CD8-positive, alpha-beta memory T cell (primary cell): ENCODE measurements at places on chromosomes 16 and 17.

GRCh38 chr16:81758376-81758775 lies 20.7 kb upstream of the PLCG2 start:
- no peak for DNase-seq

DNA sequence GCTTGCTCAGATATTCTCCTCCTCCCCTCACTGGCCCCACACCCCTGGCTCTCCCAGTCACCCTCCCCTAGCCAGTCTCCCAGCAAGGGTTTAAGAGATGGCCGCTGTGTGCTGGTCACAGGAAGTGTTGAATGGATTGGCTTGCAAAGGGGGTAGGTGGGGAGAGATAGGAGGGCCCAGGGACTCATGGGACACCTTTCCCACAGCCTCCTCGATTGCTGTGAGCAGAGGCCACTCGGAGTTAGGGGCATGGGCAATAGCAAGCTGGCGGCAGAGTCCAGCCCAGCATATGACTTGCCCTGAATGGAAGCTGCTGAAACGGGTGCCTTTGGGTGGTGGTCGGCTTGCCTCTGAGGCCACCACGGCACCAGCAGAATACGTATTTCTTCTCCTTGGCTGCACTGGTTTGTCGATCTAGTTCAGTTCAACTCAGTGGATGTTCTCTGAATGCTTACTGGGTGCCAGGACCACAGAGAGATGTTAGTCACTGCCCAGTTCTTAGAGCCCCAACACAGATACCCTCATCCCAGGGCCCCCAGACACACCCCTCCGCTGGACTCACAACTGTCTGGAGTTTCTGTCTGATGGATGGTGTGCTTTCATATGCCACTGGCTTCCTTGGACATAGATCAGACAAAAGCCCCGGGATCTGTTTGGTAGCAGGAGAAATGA lies 6.0 kb downstream of the WFIKKN2 start:
- no peak for DNase-seq

DNA sequence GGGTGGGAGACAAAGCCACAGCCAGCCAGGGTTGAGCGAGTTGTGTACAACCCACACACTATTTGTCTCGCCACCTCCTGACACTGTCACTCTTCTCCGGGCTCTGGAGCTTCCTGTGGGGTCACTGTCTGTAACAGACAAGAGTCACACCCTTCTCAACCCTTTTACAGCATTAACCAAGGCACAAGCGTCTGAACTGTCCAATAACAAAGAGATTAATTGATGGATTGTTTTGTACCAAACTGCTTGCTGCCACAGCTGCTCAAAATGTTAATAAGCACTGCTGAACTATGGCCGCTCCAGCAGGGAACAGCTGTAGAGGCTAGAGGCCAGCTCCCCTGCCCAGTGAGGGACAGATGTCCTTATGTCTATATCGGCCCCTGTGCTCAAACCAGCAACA lies 25.2 kb upstream of the HYDIN start:
- no peak for DNase-seq

- DNase-seq, result no peak
Observed at GRCh38 chr16:2898831-2899563, 12.7 kb upstream of the FLYWCH1 start.

- DNase-seq, result no peak
Observed at GRCh38 chr17:1412185-1413110, 12.4 kb upstream of the YWHAE start.

DNA sequence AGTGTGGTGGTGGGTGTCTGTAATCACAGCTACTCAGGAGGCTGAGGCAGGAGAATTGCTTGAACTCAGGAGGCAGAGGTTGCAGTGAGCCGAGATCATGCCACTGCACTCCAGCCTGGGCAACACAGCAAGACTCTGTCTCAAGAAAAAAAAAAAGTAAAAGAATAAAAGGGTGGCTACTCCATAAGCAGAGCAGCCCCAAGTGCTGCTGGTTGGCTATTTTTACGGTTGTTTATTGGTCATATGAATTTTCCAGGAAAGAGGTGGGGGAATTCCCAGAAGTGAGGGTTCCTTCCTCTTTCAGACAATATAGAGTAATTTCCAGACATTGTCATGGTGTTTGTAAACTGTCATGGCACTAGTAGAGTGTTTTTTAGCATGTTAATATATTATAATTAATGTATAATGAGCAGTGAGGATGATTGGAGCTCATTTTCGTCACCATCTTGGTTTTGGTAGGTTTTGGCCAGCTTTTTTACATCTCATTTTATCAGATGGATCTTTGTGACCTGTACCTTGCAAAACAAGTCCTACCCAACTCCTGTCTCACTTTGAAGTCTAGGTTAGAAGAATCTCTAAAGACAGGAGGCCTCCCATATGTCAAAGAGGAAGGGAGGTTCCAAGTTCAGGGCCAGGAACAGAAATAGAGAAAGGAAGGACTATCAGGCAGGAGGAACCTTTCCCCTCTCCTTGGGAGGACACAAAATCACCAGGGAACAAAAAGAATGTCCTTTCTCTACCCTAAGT lies 39.1 kb downstream of the HOXB1 start:
- DNase-seq, result no peak

DNA sequence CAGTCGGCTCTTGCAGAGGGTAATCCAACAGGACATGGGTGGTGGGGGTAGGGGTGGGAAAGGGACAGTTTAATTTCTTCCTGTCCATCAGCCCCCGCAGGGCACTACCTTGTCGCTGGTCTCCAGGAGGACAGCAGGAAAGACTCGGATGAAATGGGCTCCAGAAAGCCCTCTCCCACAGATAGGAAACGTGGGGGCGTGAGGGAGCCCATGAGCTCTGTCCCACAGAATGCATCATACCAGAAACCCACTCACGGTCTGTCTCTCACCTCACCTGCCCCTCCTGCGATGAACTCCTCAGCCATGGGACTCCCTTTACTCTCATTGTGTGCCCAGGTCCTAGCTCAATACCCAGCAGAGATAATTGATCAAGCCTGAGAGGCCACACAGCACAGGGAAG lies 240.1 kb downstream of the GSG1L start:
- DNase-seq, result no peak

DNA sequence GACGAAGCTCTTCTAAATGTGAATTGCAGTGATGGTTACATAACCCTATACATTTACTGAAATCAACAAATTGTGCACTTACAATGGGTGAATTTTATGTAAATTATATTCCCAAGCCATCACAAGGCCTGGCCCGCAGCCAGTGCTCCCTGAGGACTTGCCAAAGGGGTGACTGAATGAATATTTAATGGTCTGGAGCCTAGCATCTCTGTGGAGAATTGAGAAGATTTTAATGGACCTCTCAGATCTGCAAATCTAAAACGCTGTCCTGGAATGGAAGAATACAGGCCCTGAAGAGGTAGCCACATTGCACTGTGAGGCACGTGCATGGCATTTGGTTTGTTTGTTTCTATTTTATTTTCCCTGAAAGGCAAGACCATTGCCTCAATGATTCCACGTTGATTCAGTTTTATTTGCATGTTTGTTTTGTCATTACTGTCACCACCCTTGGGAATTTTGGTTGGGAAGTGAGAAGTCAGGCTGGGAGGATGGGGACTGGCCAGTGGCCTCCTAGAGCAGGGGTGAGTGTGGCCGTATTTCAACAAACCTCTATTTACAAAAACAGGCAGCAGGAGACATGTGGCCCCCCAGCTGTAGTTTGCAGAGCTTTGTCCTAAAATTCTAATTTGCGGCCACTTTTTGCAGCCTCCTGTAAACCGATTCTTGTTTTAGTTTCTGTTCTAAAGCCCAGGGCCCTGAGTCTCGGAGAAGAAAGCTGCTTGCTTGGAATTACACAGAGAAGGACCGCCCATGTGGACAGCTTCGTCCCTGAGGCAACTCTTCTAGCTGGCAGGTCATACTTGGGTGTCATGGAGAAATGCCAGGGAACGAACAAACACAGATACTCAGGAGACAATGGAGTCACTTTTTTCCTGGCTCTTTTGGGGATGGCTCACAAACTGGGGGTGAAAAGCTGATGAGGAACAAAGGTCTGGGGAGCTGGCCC lies 40.5 kb upstream of the GCSH start:
- no peak for DNase-seq

DNA sequence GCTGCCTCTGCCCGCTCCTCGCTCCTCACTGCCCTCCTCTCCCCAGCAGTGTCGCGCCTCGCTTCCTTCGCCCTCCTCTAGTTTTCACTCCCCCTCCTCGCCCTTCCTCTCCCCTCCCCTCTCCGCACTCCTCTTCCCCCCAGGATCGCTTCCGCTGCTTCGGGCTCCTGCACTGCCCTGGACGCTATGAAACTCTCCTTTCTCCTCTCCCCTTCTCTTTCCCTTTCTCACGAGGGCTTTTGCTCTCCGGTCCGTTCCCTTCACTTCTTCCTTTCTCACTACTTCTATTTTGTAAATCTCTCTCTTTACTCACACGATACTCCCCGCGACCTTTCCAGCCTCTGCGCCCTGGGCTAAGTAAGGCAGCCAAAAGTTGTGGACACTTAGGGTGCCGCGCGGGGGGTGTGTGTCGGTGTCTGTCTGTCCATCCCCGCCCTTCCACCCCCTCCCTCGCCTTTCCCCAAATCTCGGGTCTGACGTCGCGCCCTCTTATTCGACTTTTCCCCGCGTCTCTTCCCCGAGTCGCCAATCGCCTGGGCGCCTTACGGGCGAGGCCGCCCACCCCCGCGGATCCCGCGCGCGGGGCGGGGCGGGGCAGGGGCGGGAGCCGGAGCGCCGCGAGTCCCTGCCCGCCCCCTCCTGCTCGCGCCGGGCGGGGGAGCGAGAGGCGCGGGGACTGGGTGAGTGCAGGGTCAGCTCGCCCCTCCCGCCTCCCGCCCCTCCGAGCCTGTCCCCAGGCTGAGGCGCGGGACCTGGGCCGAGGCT lies at the start of gene IRX3:
Gene IRX3 (minus strand): TSS at position 422 of the 765 bp plus-strand sequence. CDS start 737 bp downstream, outside the sequence.
- no peak for DNase-seq

DNA sequence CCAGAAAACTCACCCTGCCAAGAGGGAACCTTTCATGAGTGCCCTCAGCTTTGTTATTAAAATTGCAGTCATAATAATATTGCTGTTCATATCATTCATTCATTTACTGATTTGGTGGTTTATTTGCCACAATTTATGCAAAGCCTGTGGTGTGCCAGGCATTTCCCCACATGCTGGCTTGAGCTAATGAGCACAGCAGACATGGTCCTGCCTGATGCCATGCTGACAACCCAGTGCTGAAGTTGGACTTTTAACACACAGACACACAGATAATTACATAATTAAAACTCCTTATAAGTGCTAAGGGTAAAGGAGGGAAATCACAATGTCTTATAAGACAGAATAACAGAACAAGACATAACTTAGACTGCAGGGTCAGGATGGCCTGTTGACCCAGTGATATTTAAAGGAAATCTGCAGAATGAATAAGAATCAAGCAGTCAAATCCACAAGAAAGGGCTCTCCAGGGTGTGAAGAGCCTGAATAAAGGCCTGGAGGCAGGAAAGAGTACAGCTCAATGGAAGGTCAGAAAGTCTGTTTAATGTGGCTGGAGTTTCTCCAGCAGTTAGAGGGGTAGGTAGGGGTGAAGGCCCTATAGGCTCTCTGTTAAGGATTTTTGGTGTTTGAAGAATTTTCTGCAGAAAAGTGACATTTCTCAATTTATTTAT lies 196.9 kb upstream of the CDH11 start:
- DNase-seq, result no peak

DNA sequence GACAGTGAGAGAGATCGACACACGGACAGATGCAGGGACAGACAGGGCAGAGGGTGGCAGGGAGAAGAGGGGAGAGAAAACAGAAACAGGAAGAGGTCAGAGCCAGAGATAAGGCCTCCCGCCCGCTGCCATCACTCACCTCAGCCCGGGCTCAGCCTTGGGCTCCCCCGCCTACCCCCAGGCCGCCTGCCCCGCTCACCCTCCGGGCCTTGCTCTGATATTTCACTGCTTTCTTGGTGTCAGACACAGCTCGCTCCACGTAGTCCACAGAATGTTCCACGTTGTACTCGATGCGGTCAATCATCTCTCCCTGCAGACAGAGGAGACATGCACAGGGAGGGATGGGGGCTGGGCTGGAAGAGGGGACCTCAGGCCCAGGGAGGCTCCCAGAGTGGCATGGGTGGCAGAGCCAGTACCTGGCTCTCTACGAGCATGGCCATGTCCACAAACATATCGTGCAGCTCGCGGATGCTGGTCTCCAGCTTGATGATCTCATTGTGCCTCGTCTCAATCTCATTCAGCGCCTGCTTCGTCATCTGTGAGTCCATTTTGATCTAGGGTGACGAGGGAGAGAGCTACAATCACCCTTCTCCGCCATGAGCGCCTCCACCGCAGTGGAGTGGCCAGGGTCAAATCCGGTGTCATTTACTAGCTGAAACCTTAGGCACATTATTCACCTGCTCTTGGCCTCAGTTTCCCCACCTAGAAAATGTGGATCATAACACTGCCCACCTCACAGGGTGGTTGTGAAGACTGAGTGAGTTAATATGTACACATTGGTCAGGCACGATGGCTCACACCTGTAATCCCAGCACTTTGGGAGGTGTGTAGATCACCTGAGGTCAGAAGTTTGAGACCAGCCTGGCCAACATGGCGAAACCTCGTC lies 8.2 kb downstream of the HSD3B7 start:
- no peak for DNase-seq

- DNase-seq, result no peak
Observed at GRCh38 chr17:72090108-72090507, 30.7 kb upstream of the SOX9 start.

DNA sequence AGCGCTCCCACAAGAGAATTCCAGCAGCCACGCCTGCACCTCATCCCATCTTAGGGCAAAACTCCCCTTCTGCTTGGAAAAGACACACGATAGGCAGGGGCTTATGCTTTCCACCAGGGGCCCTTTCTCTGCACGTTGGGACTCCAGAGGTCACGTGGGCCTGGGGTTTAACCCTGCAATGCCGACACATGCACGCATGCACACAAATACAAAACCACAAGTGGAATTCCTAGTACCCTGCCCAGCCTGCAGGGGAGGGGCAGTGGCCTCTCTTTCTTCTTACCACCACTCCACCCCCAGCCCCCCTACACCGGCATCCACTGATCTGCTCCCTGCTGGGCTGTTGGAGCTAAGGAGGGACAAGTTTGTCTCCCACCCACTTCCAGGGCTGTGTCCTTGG lies 16.8 kb upstream of the CCDC182 start:
- DNase-seq, result no peak

DNA sequence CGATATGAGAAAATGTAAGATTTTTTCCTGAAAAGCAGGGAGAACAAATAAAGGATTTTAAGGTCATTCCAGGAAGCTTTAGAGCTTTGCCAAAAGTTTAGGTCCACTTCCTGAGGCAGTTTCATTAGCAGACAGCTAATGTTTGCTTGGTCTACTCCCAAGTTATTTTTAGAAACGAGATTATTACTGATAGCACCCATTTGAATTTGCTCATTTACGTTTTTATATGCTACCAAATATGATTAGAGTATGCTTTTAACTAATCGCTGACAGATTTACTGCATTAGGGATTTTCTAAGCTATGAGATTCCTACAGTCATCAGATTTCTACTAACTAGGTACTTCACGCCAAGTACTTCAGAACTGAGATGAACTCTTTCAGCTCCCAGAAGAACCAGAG lies 98.1 kb downstream of the WNT3 start:
- no peak for DNase-seq

- no peak for DNase-seq
Observed at GRCh38 chr16:20202747-20203146, 124.6 kb downstream of the GP2 start.

- DNase-seq, result no peak
Observed at GRCh38 chr17:792277-792676, 10.1 kb downstream of the MRM3 start.
